ENCODE measurements at places on chromosomes 3 and 15.

DNA sequence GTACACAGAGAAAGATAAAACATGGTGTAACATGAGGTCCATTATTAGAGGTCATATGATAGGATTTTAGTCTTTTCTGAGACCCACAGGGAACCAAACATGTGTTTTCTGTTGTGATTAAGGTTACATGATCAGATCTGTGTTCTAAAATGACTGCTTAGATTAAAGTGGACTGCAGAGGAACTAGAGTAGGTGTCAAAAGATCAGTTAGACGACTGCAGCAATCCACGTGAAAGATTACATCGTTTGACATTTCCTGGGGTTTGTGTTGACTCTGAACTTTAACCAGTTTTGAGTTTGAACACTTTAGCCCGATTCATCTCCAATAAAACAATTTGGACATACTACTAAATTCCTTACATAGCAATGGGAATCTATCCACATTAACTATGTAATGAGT lies 5.1 kb downstream of the MIX23 start:
- no peak for DNase-seq

- no peak for DNase-seq
Measured at GRCh38 chr15:83053151-83053550, 13.9 kb downstream of the BTBD1 start.

GRCh38 chr3:52057812-52058495 lies 1.6 kb upstream of the DUSP7 start:
- no peak for DNase-seq

DNA sequence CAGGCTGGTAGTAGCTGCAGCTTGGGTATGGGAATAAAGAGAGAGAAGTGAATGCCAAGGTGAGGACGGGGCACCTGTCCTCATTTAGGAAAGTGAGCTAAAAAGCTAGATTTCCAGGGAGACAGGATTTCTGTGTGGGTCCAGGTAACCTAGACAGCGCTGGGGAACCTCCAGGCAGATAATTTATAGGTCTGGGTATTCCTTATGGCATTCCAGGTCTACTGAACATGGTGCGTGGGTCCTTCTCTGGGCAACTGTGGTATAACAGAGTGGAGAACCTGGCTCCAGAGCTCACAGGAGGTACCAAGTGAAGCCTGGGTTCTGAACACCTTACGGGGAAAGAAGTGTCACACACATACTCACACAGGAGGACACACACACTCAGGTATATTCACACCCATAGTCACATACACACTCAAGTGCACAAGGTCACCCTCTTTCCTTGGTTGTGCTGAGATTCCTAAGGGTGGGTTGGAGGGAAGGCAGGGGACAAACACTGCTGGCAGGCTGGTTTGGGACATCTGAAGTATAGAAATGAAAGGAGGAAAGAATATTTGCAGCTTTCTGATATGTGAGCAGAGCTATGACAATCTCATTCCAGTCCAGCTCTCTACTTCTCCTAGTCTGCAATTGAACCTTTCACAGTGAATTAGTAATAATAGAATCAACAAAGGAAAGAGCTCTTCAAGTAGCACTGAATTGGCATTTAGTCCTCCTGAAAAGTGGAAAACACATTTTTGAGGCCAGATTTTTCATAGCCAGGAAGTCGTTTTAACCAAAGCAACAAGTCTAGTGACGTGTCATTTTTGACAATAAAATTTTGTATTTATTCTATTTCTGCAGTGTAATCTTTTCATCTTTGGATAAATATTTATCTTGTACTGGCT lies 37.4 kb upstream of the ITGA11 start:
- no peak for DNase-seq

DNA sequence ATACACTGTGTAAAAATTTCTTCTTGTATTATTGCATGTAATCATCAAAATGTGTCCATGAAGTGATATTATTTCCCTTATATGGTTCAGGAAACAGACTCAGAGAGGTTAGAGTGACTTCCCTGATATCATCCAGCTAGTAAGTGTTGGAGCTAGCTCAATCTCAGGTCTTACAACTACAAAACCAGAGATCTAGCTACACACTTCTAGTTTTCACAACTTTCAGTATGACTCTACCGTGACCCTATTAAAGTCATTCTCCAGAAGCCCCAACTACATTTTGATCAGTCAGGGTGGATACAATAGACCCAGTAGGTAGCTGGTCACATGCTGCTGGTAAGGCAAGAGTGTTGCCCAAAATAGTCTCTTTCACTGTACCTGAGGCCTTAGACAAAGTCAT lies 165.3 kb downstream of the GOLIM4 start:
- no peak for DNase-seq

- DNase-seq = no peak
Measured at GRCh38 chr3:58470363-58471024, 21.4 kb upstream of the KCTD6 start.

DNA sequence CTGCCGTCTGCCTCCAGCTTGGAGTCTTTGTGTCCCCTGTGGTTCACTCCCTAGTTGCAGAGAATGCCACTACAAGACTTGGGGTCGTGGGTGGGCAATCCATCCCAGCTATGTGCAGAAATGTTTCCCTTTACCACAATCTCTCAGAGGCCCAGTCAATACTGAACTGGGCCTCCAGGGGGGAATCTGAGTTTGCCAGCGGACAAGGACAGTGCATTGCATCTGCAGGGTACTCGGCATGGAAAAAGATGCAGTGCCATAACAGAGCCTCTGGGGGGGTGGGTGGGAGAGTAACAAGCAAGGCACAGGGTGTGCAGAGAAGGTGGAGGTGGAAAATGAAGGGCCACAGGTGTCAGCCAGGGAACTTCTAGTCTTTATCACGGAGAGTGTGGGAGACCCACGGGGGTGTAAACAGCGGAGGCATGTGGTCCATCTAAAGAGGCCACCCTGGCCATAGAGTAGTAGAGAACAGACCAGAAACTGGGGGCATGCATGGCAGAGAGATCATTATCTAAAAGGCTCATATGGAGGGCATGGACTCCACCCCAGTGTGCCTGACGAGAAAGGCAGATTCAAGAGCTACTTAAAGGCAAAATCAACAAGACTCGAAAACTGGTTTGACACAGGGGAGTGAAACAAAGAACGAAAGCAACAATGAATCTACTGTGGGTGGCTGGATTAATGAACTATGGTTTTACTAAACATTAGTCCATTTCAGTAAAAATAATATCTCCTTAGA lies 182.4 kb downstream of the ANXA2 start:
- no peak for DNase-seq

- DNase-seq = no peak
Measured at GRCh38 chr15:64004587-64004986, 41.7 kb downstream of the DAPK2 start.

DNA sequence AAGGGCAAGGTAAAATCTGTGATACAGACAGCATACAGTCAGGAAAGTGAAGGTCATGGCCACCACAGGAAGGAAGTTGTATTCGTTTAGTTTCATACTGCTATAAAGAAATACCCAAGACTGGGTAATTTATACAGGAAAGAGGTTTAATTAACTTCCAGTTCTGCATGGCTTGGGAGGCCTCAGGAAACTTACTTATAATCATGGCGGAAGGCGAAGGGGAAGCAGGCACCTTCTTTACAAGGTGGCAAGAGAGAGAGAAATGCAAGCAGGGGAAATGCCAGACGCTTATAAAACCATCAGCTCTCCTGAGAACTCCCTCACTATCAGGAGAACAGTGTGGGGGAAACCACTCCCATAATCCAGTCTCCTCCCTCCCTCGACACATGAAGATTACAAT lies 353.7 kb upstream of the SEMA6D start:
- DNase-seq = no peak

DNA sequence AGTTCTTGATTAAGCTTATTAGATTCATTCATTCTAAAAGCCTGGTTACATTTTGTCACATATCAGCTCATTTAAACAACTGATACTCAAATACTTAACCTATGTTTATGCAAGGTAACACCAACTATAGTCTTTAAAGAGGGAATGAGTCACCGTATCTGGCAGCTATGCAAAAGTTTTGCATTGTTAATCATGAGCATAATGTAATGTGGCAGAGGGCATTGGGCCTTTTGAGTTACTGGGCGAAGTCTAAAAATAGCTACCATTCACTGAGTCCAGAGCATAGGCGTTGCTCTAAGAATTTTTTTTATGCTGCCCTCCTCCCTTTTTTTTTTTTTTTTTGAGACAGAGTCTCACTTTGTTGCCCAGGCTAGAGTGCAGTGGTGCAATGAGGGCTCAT lies 277.7 kb upstream of the ZNF717 start:
- DNase-seq = no peak

DNA sequence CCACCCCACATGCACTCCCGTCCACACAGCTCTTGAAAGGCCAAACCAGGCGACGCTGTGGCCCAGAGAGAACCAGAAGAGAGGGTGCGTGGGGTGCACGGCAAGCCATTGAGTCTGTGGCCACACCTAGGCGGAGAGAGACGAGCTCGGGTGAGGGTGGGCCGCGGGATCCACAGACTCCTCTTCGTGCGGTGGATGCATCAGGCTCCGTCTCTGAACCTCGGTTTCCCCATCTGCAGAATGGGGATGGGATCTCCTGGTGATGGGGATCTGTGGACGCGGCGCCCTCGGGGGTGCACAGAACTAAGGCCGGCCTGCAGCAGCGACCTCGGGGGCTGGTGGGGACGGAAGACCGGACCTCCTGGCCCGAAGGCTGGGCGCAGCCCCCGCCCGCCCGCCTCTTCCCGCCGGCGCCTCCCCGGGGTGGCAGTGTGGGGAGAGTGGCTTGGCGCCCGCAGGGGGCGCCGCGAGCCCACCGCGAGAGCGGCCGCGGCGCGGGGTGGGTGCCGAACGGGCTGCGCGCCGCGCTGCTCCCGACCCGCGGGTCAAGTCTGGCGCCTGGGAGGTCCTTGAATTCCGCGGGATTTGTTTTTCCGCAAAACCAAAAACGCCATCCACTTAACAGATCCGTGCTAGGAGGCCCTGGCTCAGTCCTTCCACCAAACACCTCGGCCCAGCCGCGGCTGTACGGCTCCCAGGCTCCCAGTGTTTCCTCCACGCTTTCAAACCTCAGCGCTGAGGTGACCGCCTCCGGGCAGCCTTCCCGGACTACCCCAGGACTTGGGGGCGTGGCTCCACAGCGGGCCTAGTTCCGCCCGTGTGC lies 13.2 kb upstream of the ADPGK start:
- peak; percentile 60 for DNase-seq

GRCh38 chr3:12556314-12556689 lies 585 bp upstream of the MKRN2 start:
- DNase-seq = no peak

DNA sequence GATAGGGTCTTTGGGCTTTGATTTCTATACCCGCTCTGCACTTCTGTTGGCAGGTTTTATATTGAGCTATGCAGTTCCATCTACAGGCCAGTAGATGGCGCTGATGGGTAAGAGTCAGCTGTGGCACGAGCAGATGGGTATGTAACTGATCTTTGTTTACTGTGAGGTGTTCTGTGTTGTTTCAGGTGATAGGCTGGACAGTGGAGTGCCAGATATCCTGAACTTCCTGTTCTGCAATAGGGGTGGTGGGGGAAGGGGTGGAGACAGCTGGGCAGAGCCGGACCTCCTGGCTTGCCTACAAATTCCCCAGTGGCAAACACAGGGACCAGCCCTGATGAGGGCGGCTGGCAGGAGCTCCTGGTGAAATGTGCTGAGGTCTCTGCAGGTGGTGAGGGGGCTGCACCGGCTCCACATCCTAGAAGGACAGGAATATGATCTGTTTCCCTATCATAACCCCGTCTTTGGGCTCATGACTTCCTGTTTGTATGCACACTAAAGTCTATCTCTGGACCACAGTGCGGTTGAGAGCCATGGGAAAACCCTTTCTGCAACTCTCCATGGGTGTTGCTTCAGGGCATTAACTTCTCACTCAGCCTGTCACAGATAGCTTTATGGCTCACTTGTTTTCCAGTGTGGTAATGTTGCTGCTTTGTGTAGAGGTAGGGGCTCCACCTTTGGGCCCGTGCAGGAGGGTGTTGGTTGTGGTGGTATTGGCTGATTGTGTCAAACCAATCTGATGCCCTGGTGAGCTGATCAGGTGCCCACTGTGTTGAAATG lies 13.4 kb upstream of the FAM98B start:
- DNase-seq = peak; percentile 69

GRCh38 chr3:160057331-160057730 lies 68.7 kb downstream of the IL12A start:
- no peak for DNase-seq

- DNase-seq = no peak
Measured at GRCh38 chr3:178527981-178528380, 8.3 kb upstream of the KCNMB2 start.

DNA sequence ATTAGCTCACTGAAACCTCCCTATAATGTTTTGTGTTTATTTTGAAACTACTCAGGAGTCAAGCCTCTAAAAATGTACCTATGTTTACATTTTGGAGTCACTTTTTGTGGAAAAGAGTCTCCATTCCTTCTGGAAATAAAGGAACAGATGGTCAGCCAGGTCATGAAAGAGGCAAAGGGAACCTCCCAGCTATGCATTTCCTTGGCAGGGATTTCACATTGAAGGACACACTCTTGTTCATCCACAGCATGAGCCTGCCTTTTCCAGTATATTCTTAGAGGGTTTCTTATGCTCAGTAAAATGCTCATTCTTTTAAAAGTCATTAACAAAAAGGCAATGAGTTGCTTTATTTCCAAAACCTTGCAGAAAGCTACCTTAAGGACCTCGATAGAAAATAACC lies 20.8 kb downstream of the STAC start:
- DNase-seq = no peak

- no peak for DNase-seq
Measured at GRCh38 chr3:198030125-198030524, 70.1 kb downstream of the LMLN start.

DNA sequence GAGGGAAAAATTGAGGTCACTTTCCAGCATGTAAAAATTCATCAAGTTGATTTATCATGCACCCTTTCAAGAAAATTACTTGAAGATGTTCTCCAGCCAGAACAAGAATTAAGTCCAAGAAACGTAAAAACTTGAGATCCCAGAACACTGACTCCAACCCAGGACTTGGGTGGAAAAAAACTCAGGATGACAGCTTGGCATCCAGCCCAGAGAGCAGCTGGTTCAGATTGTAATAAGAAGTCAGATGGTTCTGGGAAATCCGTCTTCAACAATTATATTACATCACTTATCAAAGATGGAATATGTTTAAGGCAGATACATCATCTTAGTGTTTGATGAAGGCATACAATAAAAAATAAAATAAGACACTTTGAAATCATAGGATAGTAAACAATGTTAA lies 23.0 kb upstream of the DNAJC13 start:
- DNase-seq = no peak

GRCh38 chr15:72116731-72117485 lies 1.0 kb downstream of the MYO9A start:
- no peak for DNase-seq

- DNase-seq = no peak
Measured at GRCh38 chr3:78941587-78941986, 826.2 kb downstream of the ROBO1 start.

GRCh38 chr3:117836296-117836695 lies 1126.7 kb downstream of the TUSC7 start:
- no peak for DNase-seq

DNA sequence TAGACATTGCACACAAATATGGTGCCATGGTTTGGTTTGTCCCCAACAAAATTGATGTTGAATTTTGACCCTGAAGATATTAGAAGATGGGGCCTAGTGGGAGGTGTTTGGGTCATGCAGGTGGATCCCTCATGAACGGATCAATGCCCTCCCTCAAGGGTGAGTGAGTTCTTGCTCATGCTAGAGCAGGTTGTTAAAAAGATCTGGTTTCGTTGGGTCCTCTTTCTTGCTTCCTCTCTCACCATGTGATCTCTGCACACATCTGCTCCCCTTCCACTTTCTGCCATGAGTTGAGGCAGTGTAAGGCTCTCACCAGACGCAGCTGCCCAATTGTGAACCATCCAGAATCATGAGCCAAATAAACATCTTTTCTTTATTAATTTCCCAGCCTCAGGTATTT lies 87.8 kb upstream of the MDFIC2 start:
- DNase-seq = no peak

- no peak for DNase-seq
Measured at GRCh38 chr3:21290557-21290956, 460.5 kb downstream of the ZNF385D start.

Measured in CD4-positive, alpha-beta T cell treated with Interleukin-12 subunit alpha and Interleukin-12 subunit beta, for 1 hour (primary cell).